KBM-7 (cell line): ENCODE measurements at places on chromosomes 2 and 18.

GRCh38 chr2:190069936-190070696 is 7.6 kb upstream of the MSTN start:
- peak; percentile 69 for DNase-seq

- peak; percentile 96 for DNase-seq
Measured at GRCh38 chr2:45729753-45730512, 78.5 kb downstream of the PRKCE start.

GRCh38 chr18:48723837-48724236 is 185.0 kb downstream of the CTIF start:
- no peak for DNase-seq

DNA sequence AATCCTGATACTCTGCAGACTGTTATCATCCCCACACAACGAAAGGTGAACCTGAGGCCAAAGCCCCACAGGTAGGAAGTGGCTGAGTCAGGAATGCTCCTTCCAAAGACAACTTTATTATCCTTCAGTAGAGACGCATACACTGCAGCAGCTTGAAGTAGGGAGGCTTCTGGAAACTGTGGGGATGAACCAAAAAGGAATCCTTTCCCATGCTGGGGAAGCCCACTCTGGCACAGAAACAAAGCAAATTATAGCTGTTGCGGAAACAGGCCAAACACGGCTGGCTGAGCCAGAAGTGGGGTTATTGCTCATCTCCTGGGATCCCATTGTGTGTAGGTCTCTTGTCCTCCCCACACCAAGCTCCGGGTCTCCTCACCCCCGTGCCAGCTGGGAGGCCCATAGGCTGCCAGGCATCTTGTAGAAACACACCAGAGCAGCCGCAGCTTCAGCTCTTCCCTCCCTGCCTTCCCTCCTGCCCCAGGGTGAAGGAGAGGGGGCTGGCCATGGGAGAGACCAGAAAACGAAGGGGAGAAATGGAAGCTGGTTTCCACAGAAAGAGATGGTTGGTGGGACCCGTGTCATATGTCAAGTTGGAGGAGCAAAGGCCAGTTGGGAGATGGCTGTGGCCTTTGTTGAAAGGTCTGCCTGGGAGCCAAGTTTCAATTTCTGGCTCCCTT is 176.9 kb upstream of the NABP1 start:
- no peak for DNase-seq

- no peak for DNase-seq
Measured at GRCh38 chr2:194765723-194766122, 891.3 kb upstream of the SLC39A10 start.

DNA sequence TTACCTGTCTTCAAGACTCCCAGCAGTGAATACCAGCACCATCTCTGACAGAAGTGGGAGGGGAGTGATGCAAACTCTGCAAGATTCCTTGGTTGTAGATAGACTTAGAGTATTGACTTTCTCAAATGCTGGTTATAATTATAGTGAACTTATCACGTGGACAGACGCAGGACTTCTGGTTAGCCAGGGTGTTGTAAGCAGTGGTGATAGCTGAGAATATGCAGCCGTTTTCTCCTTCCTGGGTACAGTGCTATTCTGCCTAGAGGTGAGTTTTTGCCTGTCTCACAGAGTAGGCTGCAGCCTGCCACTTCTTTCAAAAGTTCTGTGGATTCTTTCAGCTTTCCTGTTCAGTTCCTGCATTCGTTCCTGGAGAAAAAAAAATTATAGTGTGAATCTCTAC is 733 bp upstream of the CXCR2 start:
- no peak for DNase-seq

- peak; percentile 33 for DNase-seq
Measured at GRCh38 chr2:217166241-217166850, 306.5 kb upstream of the TNP1 start.

DNA sequence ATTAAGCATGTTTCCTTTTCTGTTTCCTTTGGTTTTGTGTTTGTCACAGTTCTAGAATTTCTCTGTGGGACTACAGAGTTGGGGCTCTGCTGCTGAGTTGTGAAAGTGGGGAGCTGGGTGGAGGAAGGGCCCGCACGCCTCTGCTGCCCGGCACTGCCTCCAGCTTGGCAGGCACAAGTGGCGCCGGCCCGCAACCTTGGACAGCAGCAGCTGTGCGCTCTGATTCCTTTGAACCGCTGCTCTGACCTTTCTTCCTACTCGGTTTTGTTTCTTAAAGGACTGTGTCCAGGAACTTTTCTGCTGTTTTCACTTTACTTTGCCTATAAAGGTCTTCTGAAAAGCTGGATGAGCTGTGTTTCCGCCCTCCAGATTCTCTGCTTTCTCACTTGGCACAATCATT is 137.6 kb upstream of the ALPP start:
- DNase-seq = no peak

- DNase-seq = no peak
Measured at GRCh38 chr18:75252136-75252535, 41.5 kb downstream of the TSHZ1 start.

GRCh38 chr18:35163014-35163539 is 77.8 kb upstream of the ZNF397 start:
- no peak for DNase-seq

DNA sequence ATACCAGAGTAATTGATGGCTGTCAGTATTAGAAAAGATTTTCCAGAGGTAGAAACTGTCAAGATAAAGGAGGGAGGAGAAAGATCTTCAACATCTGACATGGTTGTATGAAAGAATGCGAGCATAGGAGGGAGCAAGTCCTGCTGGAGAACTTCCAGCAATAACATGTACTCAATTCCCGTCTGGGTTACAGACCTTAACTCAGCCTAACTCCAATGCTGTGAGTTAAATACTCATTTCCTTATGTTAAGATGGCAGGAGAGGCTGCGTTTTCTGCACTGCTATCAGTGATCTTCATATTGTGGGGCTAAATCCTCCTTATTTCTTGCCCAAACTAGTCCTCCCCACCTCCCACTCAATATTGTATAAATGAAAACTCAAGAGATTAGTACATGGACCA is 6.7 kb upstream of the CERS6 start:
- DNase-seq = no peak

DNA sequence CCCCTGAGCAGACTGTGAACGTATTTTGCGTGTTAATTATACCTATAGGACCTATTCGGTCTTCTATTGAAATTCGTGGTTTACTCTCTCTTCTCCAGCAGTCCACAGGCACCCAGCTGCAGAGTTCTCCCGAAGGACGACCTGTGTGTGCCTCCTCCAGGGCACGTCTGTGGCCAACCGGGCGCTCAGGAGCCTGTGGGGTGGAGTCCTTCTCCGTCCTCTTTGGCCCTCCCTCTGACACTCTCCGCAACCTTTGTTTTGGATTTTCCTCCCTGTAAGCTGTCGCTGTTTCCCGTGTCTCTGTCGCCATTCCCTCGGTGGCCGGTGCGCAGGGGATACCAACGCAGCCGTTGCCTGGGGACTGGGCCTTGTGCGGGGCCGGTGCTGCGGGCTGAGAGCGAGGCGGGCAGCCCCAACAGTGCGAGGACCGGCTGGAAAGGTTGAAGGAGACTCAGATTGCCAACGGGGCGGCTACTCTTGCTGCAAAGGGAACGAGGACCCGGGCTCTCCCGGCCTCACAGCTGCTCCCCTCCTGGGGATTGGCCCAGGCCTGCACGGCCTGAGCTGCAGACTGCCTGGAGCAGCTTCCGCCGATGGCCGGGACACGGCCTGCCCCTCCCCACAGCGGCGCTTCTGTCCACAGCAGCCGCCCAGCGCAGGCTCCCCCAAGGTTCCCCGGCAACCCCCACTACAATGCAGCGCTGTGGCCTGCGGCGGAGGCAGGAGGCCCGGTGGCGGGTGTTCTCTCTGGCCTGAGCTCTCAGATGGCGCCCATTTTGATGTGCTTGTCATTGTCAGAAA is 221.0 kb downstream of the MTX2 start:
- DNase-seq = no peak

DNA sequence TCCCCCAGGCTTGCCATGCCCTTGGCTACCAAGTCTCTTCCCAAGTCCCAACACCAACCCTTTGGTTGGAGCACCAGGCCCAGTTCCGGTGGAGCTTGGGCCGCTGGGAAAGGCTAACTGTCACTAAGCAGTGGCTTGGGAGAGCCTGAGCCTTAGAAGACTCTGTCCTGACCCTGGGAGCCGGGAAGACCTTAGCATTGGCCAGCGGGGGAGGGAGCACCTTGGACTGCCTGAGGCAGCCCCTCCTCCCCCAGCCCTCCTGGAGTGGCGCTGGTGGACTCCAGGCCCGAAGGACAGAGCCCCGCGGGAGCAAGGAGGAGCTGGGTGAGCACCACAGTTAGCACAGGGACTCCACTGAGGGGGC is 62.5 kb upstream of the POMC start:
- no peak for DNase-seq

GRCh38 chr2:160932960-160933359 is 227.3 kb upstream of the TANK start:
- no peak for DNase-seq

GRCh38 chr2:46471-47345 is at the start of gene FAM110C:
Gene FAM110C, minus strand, starts transcription at chr2:46505. Its CDS starts 120 bp downstream, at chr2:46385.
- DNase-seq = peak; percentile 17

DNA sequence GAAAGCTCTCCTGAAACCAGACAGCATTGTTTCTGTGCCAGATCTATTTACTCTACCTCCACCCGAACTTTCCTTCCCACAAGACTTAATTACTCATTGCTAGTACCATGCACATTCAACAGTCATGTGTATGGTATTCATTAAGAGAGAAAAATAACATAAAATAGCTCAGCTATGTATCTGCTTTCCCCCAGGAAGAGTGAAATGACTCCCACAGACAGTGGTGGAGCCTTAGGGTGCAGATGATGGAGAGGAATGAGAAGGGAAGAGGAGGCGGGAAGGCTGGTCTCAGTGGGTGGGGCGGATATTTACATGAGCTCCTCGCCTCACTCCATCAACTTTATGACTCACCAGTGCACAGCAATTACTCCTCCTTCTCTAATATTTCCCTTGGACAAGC is 724.5 kb downstream of the EPHA4 start:
- no peak for DNase-seq

GRCh38 chr2:227829337-227829736 is 15.7 kb downstream of the CCL20 start:
- DNase-seq = no peak

- DNase-seq = no peak
Measured at GRCh38 chr2:99389371-99389770, 52.2 kb downstream of the EIF5B start.

DNA sequence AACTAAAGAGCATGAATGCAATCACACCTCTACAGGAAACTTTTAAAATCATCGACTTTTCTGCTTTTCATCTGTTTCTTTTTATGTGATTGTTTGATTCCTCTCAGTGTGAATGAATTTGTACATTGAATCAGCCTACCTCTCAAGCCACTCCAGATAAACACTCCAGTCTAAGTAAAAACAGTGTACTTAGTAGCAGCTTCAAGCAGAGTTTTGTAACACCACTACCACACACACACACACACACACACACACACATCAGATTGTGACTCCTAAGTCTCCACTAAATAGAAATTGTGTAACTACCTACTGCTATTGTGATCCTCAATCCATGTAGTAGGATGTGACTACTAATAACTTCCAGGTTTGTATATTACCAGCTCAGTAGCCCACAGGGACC is 65.3 kb upstream of the EPB41L5 start:
- no peak for DNase-seq

DNA sequence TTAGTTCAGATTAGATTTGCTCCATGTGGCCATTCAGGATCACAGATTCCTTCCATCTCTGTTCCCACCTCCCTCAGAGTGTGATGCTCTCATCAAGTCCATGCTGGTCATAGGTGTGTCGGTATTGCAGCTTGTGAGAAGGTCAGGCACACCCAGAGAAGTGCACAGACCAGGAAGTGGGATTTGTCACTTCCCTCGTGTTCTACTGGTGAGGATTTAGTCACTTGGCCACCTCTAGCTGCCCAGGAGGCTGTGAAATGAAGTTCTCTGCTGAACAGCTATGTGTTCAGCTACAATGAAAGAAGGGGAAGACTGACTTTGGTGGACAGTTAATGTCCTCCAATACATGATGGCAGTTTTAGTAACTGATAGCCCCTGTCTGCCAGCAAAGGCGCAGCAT is 3.5 kb upstream of the LANCL1 start:
- DNase-seq = no peak

GRCh38 chr2:182594286-182594685 is 121.8 kb upstream of the DNAJC10 start:
- DNase-seq = no peak

DNA sequence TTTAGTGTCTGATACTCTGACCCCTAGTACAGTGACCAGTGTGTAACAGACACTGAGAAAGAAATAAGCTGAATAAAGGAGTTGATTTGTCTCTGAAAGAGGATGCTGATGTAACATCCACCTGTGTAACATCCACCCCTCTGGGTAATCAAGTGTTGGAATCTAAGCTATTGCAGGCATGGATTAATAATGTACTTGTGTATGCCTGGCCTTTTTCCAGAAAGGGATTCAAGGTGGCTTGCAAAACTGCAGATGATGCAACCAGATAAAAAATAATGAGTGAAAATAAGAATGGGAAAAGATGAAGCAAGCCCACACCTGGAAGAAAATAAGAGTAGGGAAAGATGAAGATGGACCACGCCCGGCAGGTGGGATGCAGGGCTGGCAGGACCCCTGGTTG is 48.2 kb upstream of the FOXI3 start:
- no peak for DNase-seq

DNA sequence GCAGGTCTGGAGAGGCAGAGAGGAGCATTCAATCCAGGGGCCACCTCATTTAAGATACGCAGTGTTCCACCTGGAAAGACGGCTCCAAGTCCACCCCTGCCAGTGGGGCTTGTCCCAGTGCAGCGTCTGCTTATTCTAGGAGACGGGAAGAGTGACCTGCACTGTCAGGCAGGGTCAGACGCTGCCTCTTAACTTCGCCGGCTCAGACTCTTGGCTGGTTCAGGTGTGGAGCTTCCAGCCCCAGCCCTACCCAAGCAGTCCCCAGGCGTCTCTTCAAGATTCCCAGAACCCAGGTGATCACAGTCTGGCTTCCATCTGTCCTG is 208.5 kb downstream of the TFCP2L1 start:
- no peak for DNase-seq

- no peak for DNase-seq
Measured at GRCh38 chr2:241366678-241367077, 10.6 kb downstream of the FARP2 start.

- no peak for DNase-seq
Measured at GRCh38 chr2:5391362-5391761, 300.8 kb upstream of the SOX11 start.
